Stomach (tissue), 19 donors: ENCODE measurements at places on chromosomes 4 and X.

DNA sequence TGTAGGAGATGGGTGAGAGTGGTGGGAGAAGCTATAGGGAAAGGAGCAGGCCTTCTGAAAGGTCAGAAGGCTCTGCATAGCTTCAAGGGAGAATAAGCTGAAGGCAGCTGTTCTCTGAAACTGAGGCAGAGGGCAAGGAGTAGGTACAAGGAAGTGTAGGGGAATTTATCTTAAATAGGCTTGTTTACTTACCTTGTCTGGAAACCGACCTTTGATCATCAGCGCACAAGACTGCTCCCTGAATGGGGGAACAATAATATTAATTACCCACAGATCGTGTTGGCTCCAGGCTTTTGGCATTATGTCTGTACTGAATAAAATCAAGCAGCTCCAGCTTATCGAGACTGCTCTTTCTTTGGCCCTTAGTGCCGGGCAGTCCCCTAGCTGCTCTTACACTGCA, 175.5 kb upstream of the MAGEB16 start:
- H3K36me3 ChIP-seq, result no peaks in the 10 kb centered on the region
- DNase-seq, result no peak
- H3K4me1 ChIP-seq, result no peaks in the 10 kb centered on the region
- H3K27me3 ChIP-seq, result no peaks in the 10 kb centered on the region

- DNase-seq, result no peak
- no peaks in the 10 kb centered on the region for H3K36me3 ChIP-seq
- peaks cover 3% of the 10 kb centered on the region for H3K4me1 ChIP-seq
- no peaks in the 10 kb centered on the region for H3K27me3 ChIP-seq
- H3K27ac ChIP-seq, result no peak overlapping the region
- H3K4me3 ChIP-seq, result no peak overlapping the region
These were observed 13.8 kb downstream of the AP1AR start for GRCh38 chr4:112245383-112245782.

DNA sequence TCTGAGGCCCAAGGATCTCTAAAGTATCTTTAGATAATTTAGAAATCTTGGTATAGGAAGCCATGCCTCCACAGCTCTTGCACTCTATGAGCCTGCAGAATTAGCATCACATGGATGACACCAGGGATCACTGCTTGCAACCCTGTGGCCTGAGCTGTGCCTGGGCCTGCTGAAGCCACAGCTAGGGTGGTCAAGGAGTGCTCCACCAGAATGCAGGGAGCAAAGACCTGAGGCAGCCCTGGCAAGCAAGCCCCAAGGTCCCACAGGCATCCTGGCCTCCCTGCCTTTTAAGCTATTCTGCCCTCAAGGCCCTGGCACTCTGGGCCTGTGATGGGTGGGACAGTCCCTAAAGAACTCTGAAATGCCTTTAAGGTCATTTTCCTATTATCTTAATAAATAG, 105.2 kb upstream of the NALF2 start:
- H3K27me3 ChIP-seq, result peaks cover 5% of the 10 kb centered on the region
- no peak for DNase-seq
- no peak overlapping the region for H3K4me3 ChIP-seq
- H3K4me1 ChIP-seq, result no peaks in the 10 kb centered on the region
- H3K36me3 ChIP-seq, result no peaks in the 10 kb centered on the region

DNA sequence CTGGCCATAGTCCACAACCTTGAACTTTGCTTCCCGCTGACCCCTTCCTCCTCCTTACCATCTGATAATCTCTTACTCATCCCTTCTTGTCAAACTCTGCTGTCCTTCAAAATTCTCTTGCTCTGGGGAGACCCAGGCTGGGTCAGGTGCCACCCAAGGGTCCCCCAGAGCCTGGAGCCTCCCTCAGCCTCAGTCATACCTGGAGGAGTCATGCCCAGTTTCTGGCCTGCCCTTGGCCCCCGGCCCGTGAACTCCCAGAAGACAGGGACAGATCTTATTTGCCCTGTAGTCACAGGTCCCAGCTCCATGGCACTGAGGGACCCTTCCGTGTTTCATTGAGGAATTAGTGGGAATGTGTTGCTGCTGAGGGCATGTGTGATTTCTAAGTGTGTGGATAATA, 4.7 kb upstream of the GPR78 start:
- H3K4me1 ChIP-seq, result no peaks in the 10 kb centered on the region
- peaks cover 5% of the 10 kb centered on the region for H3K27me3 ChIP-seq
- H3K27ac ChIP-seq, result no peak overlapping the region
- H3K36me3 ChIP-seq, result no peaks in the 10 kb centered on the region
- DNase-seq, result no peak

- no peak overlapping the region for H3K27ac ChIP-seq
- no peaks in the 10 kb centered on the region for H3K4me1 ChIP-seq
These were observed 577 bp upstream of the GLRA2 start for GRCh38 chrX:14528629-14529289.

DNA sequence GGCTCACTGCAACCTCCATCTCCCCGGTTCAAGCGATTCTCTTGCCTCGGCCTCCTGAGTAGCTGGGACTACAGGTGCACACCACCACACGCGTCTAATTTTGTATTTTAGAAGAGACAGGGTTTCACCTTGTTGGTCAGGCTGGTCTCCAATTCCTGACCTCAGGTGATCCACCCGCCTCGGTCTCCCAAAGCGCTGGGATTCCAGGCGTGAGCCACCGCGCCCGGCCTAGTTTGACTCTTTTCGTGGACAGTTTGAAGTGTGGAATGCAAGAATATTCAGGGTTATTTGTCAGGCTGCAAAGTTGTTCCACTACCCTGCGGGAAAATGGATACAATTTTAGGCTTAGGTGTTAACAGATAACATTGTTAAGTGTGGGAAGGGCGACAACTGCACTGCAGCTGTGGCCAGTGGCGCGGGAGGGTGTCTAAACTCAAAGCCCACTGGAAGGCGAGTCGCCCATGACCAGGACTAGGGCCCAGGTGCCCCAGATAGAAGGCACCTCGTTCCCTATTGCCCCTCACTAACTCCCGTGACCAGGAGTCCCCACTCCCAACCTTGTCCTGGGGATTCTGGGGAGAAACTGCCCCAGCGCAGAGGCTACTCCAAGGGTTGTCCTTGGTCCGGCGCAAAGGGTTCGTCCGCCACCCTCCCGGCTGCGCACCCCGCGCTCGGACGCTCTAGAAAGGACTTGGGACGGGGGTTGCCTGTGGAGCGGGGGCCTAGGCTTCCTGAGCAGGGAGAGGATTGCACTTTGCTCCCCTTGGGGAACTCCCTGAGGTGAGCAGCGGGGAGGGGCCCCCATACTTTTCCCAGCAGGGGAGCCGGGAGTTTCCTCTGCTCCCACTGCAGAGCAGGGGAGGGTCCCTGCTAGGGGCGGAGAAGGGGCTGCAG, 1.1 kb upstream of the CD99 start:
- no peaks in the 10 kb centered on the region for H3K36me3 ChIP-seq
- no peaks in the 10 kb centered on the region for H3K27me3 ChIP-seq
- H3K4me3 ChIP-seq, result peak overlapping the region; percentile 98

DNA sequence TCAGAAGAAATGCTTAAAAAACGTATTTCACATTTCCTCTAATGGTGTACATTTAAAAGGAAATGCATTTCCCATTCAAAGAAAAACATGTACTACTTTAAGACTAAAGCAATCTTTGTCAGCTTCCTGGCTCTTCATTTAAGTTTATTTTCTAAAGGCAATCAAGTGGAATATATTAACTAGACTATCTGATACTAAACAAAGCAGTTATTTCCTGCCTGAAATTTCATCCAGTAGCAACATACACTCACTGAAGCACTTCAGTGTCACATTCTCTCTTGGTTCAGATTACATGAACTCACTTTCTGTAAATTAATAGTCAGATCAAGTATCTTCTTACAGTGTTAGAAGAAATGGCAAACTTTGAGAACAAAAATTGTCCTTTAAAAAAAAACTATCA, 42.5 kb downstream of the LRBA start:
- H3K27ac ChIP-seq, result no peak overlapping the region
- H3K4me1 ChIP-seq, result peaks cover 32% of the 10 kb centered on the region
- H3K36me3 ChIP-seq, result no peaks in the 10 kb centered on the region
- DNase-seq, result no peak
- no peaks in the 10 kb centered on the region for H3K27me3 ChIP-seq
